Left ventricle myocardium inferior (tissue), 1 donor: ENCODE measurements at places on chromosomes 12 and 14. TPM values are rescaled to one million over a fixed set of nuclear protein-coding genes. Genes with fewer than 3 reads are reported as not detected.

- DNase-seq: peak; percentile 86
Observed at GRCh38 chr14:75578102-75578785, at the start of gene FLVCR2. Gene FLVCR2 (plus strand): TSS chr14:75578620. CDS start chr14:75578973, 353 bp downstream.

DNA sequence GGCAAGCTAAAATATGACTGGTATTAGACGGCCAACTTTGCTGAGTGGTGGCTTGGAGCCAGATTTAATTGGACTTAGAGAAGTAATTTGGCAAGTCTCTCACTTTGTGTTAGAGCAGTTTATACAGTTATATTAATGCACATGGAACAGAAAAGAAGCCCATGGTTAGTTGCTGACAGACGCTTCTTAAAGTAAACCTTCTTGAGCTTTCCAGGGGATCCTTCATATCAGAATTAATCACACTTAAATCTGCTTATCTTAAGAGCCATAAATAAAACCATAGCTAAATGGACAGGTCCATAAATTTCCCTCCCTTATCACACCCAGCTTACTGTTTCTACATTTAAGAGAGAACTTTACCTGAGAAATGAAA, 9.6 kb downstream of the GSG1 start:
- DNase-seq: no peak

GRCh38 chr12:122366685-122367475, 55.6 kb downstream of the CLIP1 start:
- DNase-seq: no peak

DNA sequence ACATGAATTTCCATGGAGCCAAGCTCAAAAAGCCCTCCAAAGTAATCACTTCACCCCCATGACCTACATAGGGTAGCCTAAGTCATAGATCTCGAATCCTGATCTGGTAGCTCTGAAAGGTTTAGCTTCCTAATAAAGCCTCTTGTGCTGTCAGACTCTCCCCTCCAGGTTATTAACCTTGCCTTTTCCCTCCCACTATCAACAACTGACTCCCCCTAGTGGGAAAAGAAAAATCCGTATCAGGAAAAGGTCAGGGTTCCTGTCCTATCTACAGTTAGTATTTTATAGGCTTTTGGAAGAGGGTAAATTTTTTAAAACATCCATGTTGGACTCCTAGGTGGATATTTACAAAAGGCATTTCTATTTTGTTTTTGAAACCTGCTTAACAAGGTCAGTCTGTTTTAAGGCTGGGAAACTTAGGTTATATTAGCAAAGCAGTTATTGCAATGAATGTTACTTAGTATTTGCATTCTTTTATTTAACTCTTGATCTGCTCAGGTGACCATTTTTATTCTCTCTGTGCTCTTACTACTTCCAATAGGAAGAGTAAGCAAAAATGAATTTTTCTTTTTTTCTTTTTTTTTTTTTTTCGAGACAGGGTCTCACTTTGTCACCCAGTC, 8.0 kb downstream of the YY1 start:
- no peak for DNase-seq

GRCh38 chr12:74977832-74978481, 231.7 kb downstream of the KCNC2 start:
- no peak for DNase-seq

DNA sequence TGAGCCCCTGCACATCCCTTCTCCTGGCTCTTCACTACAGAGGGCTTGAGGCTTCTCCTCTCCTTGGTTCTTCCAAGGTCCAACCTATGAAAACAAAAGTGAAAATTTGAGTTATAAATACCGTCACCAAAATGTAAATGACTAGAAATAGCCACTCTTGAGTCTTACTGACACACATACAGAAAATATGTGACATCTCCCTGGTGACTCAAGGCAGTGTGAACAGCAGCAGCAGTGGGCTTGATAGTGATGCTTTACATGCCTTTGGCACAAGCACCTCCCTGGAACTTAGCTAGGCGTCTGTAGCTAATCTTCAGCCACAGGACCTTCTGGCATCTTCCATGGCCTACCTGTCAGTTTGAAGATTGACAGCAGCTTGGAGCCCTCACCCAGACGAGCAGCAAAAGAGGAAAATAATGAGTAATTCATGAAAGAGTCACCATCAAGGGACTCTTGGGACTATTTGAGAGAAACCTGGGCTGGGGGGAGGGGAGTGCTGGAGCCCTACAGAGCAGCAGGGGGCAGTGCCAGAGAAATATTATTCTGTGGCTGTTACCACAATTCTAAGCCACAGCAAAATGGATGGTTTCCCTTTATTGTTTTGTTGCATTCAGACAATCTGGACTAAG, 158.0 kb downstream of the KCNK10 start:
- DNase-seq: no peak

DNA sequence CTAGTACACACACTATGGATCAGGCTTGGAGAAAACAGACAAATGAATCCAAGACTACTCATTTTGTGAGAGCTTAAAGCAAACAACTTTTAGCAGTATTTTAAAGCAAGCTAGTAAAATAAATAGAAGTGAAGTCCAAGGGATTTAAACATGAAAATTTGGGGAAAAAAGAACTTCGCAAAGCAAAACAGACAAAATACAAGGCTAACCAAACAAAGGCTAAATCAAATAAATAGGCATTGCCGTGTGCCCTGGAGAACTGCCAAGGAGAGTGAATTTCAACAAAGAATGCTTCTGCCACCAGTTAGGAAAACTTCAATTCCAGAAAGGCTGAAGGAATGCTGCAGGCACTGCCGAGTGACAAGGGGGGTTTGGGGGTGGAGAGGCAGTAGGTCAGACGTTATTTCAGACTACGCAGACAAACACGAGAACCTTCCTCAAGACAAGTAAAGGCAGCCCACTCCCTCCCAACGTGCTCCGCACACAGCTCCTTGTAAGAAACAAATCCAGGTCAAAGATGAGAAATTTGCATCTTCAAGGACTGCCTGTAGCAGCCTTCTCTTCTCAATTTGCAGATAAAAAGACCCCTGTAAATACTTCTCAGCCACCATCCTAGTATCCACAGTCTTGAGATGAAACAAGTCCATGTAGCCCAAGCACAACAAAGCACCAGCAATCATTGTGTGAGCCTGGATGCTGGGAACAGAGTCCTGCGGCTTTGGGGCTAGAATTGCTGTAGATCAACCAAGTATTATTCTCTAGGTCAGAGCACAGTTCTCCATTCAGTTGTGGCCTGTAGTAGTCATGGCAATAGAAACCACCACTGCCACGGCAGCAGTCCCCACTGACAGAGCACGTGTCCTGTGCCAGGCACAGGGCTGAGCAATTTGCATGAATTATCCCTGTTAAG, 43.3 kb downstream of the EFCAB11 start:
- no peak for DNase-seq

CMKLR1 gene
- 5.7 TPM for total RNA-seq

GRCh38 chr14:78399316-78399889, 229.2 kb downstream of the NRXN3 start:
- no peak for DNase-seq

DNA sequence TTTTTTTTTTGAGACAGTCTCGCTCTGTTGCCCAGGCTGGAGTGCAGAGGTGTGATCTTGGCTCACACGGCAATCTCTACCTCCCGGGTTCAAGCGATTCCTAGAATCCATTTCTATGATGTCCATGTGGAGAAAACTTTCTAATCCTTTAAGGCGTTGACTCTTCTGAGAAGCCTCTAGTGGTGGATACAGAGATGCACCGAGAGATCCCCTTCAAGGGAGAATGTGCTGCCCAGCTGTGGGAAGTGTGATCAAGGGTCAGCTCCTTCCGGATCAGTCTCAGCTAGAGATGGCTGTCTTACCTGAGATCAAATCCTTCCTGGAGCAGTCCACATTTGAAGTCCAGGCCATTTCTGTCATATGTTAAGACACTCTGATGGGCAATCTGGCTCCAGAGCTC, 92.7 kb upstream of the HECTD1 start:
- no peak for DNase-seq

GRCh38 chr12:89501793-89502192, 22.8 kb downstream of the GALNT4 start:
- no peak for DNase-seq

DNA sequence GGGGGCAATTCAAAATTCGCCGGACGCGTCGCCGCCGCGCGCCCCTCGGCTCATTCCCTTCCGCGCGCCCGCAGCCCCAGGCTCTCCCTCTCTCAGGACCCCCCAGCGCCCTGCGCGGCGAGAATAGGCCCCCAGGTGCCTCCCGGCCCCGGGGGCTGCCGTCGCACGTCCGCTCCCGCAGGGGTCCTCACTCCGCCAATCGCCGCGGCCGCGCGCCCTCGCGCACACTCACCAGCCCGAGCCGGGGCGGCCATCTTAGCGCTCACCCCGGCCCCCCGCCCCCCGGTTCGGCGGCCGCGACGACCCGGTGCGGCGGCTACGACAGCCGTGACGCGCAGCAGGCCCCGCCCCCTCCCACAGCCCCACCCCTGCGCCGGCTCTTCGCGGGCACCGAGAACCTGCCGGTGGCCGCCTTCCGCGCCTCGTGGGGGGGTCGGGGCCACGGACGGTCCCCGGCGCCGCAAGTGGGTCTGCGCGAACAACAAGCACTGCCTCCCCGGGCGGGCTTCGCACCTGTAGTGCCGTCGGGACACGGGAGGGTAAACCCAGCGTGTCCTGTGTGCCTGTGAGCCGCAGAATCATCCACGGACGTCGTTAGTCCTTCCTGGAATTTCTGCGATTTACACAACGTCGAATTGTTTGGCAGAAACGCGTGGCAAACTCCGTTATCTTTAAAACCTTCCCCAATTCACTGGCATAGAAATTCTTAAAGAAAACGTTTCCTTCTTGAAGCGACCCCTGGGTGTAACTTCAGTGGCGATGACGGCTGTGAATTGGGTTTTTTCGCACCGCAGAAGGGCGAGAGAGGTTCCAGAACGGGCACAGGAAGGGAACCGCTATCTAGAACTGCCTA, 2.5 kb downstream of the USP44 start:
- DNase-seq: peak; percentile 64

SIX6 gene
- not detected for total RNA-seq

ACRBP gene
- 1.4 TPM for total RNA-seq

GRCh38 chr14:89757313-89757939, 197.1 kb downstream of the EFCAB11 start:
- DNase-seq: no peak

- DNase-seq: no peak
Observed at GRCh38 chr14:86124328-86124727, 594.4 kb downstream of the FLRT2 start.

- no peak for DNase-seq
Observed at GRCh38 chr14:63243646-63244045, 39.4 kb downstream of the RHOJ start.

- no peak for DNase-seq
Observed at GRCh38 chr14:90760591-90761316, 55.5 kb downstream of the TTC7B start.

DNA sequence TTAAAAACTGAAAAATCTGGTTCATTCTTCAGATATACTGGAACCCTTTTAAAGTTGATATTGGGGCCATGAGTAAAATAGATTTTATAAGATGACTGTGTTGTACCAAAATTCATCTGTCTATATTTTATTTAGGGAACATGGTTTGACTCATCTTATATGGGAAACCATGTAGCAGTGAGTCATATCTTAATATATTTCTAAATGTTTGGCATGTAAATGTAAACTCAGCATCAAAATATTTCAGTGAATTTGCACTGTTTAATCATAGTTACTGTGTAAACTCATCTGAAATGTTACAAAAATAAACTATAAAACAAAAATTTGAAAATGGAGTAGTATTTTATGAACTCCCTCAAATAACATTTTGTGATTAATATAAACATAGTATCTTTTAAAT, 14.2 kb downstream of the PTGER2 start:
- DNase-seq: no peak

- no peak for DNase-seq
Observed at GRCh38 chr12:13981296-13981962, at the start of gene GRIN2B. Gene GRIN2B (minus strand): TSS chr12:13981602. CDS start chr12:13866208, 115,394 bp downstream.

GRCh38 chr12:8860165-8860961, 37.9 kb downstream of the A2ML1 start:
- peak; percentile 29 for DNase-seq

DNA sequence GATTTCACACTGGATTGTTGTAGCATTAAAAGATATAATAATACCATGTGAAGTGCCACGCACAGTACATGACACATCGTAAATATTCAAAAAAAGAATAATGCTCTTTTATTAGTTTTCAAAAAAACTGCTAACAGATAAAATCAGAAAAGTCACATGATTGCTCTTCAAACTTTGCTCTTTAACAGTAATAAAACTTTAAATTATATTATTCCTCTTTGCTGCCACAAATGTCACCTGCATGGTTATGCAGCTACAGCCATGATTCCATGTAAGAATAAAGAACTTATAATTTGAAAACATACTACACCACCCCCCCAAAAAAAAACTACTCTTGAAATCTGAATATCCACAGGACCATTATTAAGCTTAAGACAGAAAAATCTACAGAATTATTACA, 90.0 kb downstream of the SLC2A13 start:
- DNase-seq: no peak

- DNase-seq: no peak
Observed at GRCh38 chr12:48857278-48857994, 5.5 kb upstream of the DDX23 start.

GRCh38 chr12:14416658-14417057, 51.2 kb downstream of the ATF7IP start:
- DNase-seq: no peak

- DNase-seq: no peak
Observed at GRCh38 chr12:124299628-124300388, 4.9 kb downstream of the RFLNA start.

HCAR3 gene
- total RNA-seq: not detected

- peak; percentile 48 for DNase-seq
Observed at GRCh38 chr12:111393700-111394300, 11.9 kb upstream of the SH2B3 start.

DNA sequence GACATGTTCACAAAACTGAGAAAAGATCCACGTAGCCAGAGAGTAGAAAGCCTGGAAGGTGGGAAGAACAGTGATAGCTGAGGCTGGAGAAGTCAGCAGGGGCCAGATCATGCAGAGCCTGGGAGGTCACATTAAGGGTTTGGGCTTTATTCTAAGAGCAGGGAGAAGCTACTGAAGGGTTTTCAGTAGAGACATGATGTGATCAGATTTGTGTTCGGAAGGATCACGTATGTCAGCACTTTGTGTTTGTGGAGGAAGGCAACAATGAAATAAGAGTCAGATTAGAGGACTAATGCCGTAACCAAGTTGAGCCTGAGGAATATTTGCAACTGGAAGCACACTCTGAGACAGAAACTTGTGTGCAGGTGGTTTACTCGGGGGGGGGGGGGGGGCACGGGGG, 4.2 kb upstream of the PCK2 start:
- DNase-seq: no peak

TPH2 gene
- not detected for total RNA-seq

DNA sequence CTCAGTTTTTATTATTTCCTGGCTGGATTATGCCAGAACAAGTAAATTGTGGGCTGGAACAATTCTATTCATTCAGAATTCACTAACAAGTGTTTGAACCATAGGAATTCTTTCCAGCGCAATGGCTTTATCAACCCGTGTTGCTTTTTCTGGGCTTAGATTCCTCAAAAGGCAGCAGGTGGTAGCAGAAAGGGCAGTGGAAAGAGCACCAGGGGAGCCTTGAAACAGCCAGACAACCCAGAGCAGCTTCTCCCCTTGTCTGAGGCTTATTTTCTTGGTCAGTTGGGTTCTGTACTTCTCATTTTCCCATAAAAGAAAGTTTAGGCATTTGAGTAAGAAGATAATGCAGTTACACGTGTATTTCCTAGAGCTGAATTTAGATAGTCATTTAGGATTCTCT, 130.7 kb downstream of the OTOGL start:
- no peak for DNase-seq

LTBP2 gene
- total RNA-seq: 26.5 TPM

GRCh38 chr12:95693689-95694088, 96.9 kb downstream of the NTN4 start:
- no peak for DNase-seq
